ENCODE measurements at places on chromosomes 1 and 21.

DNA sequence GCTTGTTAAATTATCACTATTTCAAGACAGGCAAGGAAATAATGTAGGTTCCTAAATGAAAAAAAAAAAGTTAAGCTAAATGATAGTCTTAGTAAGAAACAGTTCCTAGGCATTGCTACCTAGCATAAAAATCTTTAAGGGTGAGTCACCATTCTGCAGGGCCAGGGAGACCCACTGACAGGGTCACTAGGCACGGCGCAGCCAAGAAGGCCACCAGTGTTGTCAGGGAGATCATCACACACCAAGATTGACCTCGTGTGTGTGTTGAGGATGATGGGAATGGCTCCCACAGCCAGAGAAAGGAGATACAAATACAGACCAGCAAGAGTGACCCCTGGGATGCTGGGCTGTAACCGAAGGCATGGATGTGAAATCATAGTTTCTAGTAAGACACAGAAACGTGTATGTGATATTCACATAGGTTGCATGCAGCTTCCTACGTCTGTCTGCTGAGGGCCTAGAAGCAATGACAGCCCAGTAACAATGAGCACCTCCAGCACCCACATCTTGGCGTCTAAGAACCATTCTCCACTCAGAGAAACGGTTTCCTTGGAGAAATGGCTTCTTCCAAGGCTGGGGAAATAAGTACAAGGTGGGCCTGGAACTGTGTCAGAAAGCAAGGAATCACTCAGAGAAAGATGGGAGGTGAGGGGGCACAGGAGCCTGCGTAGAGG, 29.1 kb downstream of the RIPK4 start:
- DNase-seq: no peak

GRCh38 chr1:52530563-52531144, 22.2 kb downstream of the TUT4 start:
- DNase-seq: no peak

GRCh38 chr1:115230281-115230680, 107.8 kb downstream of the NGF start:
- no peak for DNase-seq

- no peak for DNase-seq
Measured at GRCh38 chr1:91680556-91681155, 180.0 kb downstream of the CDC7 start.

- no peak for DNase-seq
Measured at GRCh38 chr1:148263128-148263905, 111.2 kb upstream of the NBPF11 start.

- no peak for DNase-seq
Measured at GRCh38 chr1:22633697-22634463, 2.5 kb upstream of the C1QA start.

DNA sequence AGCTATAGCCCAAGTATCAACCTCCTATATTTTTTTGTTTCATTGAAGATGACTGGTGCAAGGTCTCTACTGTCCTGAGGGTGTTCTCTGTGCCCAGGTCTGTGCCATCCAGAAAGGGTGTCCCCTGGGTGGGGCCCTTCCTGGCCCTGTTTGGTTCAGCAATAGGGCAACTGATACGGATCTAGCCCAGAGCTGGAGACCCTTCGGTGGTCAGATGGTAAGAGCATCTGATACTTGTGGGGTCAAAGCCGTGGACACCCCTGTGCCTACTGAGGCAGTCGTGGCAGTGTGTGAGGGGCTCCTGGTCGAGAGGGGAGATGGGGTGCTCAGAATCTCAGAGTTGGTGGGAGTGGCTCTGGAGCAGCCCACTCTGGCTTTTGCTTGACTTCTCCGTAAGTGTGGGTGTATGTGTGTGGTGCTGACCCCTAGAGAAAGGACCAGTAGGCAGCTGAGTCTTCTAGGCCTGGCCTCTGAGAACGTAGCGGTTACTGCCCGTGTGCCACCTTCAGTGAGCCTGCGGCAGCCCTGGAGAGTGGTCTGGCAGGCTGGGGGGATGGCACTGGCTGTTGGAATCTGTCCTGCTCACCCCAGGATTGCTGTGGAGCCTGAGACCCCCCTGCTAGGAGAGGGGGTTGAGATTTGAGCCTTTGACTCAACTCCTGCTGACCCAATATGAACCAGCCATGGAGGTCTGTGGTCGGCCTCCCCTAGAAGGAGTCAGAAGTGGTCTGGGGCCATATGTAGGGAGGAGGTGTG, 2.7 kb downstream of the AMPD2 start:
- DNase-seq: no peak

- no peak for DNase-seq
Measured at GRCh38 chr1:40130892-40131291, 30.3 kb upstream of the RLF start.

Data from stimulated activated CD4-positive, alpha-beta T cell treated with anti-CD3 and anti-CD28 coated beads, Interleukin-1b, Interleukin-23, amount 100 ng/mL, for 1 hour (primary cell).